ENCODE measurements at places on chromosomes 3 and 15.

DNA sequence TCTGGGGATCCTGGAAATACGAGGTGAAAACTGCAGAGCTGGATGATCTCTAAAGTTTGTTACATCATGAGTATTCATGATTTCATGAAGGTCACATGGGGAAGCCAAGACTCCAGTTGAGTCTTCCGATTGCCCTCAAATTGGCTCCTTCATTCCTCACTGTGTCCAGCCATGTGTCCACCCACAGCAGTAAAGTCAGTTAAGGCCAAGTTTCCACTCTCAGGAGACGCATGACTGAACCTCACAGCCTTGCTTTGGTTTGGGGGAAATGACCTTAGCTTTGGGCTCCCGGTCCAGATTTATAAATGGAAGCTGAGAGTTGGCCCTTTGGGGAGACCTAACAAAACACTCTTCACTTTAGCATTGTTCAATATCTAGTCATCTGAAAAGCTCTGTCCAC lies 289.7 kb upstream of the MCTP2 start:
- DNase-seq, result no peak

DNA sequence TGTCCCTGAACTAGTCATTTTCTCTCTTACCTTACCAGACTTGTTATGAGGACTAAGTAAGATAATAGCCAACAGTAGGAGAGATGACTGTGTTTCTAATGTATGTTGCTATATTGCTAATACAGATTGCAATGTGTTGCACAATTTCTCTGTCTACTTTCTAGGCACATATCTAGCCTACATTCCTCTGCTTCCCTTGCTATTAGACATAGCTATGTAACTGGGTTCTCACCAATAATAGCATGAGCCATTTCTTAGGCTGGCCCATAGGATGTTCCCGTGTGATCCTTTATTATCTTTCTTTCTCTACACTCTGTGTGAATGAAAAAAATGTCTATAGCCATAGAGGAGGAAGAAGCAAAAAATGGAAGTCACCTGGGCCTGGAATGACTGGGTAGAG lies 6.8 kb upstream of the LRRN1 start:
- DNase-seq, result no peak

DNA sequence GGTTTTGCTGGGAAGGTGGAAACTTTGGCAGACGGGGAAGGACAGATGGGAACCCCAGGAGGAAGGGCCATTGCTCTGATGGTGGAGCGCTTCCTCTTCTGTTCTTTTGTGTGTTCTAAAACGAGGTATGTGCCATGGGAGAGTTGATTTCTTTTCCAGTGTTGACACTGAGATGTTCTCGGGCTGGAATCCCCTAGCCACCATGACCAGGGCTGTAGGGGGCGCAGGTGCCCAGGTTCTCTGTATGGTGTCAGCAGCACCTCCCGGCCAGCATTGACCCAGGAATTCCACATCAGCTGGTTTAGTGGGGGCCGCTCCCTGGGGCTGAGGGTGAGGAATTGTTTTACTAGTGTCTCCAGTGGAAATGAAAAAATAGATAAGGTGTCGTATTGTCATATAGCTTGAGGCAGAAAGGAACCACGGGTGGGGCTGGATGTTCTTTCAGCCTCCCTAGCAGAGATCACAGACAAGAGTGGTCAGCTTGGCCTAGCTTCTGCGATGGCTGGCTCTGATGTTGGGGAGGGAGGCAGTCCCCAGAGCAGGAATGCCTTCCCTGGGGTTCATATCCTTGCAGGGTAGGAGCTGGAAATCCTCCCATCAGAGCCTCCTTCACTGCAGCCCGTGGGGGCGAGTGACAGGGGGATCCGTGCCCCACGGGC lies 34.2 kb upstream of the ACAD9 start:
- DNase-seq, result no peak

DNA sequence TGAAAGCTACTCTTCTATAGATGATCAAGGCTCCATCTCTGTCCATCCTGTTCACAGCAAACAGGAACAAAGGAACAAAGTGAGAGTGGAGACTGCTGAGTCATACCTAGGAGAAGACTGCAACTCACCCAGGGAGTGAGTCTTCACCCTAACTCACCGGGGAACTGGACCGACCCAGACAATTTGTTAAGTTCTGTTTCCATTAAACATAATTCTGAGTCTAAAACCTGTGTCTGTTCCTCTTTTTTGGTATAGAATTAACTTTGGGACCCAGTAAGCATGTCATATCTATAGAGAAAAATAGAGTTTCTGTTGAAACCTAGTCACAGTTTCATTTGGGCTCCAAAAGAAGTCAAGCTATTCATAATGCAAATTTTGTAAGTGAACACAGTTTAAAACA lies 21.6 kb downstream of the CCDC80 start:
- DNase-seq, result no peak

- no peak for DNase-seq
These were observed 13.8 kb downstream of the HDC start for GRCh38 chr15:50251638-50252182.

Data from activated CD8-positive, alpha-beta T cell treated with anti-CD3 and anti-CD28 coated beads for 36 hours (primary cell).